ENCODE measurements at places on chromosomes 13 and 19.

DNA sequence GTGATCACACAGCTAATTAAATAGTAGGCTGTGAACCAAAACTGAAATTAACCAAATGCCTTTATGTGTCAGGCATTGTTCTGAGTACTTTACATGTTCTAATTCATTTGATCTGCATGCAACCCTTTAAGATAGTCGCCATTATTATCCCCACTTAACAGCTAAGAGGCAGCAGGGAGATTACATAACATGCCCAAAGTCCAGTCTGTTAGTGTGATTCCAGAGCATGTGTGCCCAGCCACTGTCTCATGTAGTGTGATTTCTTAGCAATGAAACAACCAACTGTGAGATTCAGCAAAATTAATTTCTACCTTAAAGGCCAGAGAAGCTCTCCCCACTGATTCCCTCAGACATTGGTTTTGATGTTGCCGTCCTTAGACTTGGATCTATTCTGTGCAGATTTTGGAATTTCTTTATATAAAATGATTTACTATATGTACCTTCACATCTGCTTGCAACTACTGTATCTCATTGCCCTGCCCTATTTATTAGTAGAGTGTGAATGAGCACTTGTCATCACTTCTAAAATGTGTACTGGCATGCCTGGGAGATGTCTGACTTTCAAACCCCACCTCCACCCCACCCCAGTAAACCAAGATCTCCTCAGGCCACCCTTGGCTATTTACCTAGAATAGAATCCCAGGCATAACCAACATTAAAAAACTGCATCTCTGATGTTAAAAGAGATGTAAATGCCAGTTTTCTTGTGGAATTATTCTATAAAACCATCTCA lies 41.2 kb downstream of the POLR1D start:
- no peak for DNase-seq

DNA sequence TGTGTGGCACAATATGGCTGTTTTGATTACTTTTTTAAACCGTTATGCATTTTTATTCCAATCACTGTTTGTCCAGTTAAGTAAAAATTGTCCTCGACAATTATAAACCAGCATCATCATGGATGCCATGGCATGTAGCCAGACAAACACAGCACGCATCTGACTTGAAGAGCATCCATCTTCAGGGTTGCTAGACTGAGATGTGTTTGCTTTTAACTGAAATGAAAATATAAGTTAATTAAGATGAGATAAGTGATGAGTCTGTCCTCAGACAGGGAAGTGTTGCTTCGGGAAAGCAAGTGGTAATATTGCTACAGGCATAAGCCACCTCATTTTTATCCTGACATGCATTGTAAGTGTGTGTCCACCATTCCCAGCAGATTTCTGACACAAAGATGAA lies 92.8 kb upstream of the TPP2 start:
- DNase-seq = no peak

GRCh38 chr19:12465211-12465610 lies 19.4 kb downstream of the ZNF709 start:
- no peak for DNase-seq

GRCh38 chr19:12521996-12522395 lies 29.3 kb downstream of the ZNF564 start:
- DNase-seq = no peak

DNA sequence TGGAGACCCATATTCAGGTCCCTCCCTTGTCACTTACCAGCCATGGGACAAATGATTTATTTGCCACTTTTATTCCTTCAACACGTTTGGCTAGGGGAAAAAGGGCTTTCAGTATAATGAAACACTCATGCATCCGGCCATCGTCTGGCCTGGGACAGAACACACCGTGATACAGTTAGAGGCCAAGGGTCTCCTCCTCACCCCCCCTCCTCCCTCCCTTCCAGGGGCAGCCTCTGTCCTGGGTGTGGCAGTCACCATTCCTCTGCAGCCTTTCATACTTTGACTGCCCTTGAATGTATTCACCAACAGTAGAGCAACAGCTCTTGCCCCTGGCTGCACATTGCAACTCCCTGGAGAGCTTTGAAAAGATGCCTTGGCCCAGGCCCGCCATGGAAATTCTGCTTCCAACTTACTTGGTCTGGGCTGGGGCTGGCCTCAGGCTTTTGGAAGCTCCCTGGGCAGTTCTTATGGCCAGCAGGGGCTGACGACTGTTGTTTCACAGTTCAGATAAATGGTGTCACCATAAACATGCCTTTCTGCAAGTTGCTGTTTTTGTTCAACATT lies 3.0 kb downstream of the PAK4 start:
- DNase-seq = no peak

DNA sequence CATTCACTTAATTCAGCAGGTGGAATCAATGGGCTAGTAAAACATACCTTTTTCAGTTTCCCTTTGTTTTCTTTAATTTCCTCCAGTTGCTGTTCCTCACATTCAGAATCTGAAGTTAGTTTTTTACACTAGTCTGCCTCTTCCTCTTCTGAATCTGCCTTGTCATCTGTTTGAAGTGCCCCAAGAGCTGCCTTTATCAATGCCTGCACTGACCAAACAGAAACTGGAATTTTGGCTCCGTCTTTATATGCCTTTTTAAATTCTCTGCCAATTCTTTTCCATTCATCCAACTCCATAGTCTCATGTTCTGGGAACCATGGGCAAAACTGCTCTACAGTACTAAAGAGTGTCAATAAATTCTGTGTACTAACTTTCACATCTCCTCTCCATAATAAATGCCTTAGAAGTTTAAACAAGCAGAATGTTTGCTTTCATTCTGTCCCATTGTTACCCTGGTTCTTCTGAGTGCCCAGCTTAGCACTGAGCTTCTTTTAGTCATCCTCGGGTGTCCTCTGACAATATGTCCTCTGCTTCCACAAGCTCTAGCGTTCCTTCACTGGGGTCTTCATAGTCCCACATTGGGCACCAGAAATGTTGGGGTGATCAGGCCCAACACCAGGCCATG lies 154.2 kb downstream of the ZNF486 start:
- no peak for DNase-seq

- peak; percentile 69 for DNase-seq
These were observed 73.2 kb upstream of the MEDAG start for GRCh38 chr13:30832845-30833332.

DNA sequence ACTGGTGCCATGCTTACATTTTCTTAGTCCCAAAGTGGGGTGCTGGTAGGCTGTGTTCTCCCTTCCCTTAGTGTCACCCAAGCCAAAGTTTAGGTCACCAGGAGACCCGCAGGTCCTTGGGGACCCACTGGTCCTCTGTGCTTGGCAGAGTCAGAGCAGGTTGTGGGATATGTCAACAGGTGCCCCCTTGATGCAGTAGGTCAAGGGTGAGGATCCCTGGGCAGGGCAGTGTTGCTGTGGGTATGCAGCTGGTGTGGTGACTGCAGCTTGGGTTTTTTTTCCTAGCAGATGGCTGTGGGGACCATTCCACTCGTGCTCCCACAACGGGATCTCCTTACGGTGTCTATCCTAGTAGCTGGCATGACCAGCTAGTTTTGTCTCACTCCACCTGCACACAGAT lies 23.7 kb downstream of the NHLRC3 start:
- DNase-seq = no peak

- DNase-seq = no peak
These were observed 24.6 kb downstream of the CCNE1 start for GRCh38 chr19:29836409-29836825.

DNA sequence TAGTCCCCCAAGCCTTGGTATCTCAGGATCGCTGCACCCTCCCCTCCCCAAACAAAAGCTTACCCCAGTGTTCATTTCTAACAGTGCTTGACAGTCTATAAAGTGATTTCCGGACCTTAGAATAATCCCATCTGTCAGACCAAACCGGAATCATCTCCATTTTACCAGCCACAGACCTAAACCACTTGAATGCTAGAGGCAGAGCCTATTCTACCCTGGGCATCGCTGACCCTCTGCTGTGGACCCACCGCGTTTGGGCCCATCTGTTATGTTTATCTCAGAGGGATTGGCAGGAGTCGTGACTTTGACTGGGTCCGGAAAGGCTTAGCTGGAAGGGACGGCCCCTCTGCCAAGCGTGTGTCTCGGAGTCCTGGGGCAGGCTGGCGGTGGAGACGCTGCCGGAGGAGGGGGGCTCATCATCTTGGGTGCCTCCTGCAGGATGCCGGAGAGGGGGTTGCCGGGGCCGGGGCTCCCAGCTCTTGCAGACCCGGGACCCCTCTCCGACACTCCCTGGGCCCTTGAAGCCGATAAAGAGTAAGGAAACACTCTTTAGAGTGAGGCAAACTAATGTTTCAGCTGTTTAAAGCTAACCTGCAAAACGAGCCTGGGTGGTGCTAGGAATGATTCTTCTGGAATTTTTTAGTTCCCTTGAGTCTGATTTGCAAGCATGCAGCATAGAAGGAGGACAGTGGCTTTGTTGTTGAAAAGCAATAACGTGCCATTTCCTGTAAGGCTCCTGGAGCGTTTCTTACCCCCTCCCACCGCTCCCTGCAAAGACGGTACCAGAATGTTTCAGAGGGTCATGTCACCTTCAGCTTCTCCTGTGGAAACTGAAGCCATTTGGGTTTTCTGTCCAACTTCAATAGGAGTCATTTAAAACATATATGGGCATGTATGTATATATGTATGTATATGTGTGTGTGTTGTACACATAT lies 1.3 kb downstream of the SLC25A42 start:
- peak; percentile 45 for DNase-seq

- no peak for DNase-seq
These were observed 499.9 kb downstream of the KCTD12 start for GRCh38 chr13:76386321-76386720.

DNA sequence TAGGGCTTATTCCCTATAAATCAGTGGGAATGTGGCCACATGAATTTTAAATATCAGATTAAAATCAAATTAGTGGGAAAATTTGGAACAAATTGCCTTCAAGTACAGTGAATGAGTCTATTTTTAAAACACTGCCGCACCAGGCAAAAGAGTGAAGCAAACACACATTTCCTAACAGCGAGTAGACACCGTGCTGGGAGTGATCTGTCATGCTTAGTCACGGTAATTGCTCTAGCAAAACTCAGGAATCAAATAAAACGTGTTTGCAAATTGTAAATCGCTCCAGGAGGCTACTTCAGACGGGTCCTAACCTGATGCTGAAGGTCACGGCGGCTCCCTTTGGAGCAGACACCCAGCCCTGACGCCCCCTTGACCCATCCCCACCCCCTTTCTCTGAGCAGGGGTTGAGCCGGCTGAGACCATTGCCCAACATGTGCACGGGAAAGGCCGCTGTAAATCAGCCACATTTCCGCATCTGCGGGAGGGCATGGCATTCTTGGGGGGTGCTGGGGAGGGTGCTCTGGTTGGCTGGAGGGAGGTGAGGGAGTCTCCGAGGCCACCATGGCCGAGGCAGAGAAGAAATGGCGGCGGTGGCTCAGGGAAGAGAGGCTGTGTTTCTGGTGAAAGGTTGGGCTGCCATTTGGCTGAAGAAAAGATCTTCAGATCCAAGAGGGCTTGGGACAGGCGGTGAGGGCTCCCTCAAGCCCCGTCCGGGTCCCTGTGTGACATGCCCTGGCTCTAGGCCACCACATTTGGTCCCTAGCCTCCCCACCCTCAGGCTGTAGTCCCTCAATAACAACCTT lies 8.9 kb downstream of the CEBPA start:
- peak; percentile 78 for DNase-seq

DNA sequence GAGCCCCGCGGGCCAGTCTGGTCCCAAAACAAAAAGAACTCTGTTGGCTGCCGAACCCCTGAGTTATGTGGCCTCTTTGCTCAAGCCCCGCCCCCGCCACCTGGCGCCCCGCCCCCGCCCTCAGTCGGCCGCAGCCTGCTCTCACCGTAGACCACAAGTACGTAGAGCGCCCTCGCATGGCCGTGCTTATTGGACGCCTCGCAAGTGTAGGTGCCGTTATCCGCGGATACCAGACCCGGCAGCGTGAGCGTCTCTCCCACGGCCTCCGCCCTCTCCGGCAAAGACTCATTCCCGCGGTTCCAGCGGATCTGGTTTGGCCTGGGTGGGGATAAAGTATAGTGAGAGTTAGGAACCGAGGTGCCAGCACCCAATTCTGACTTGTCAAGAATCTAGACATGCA lies 5.5 kb upstream of the ZNF428 start:
- DNase-seq = peak; percentile 92

GRCh38 chr19:38683393-38684077 lies 36.1 kb downstream of the ACTN4 start:
- DNase-seq = peak; percentile 83

- no peak for DNase-seq
These were observed 59.8 kb upstream of the C1QTNF9 start for GRCh38 chr13:24249624-24250023.

Measured in hematopoietic multipotent progenitor cell treated with erythropoietin and hydrocortisone succinate and interleukin-3 and kit ligand, for 6 days (in vitro differentiated cells).